GM12892 (cell line): ENCODE measurements at places on chromosomes 3 and 15.
A peak's percentile ranks its signal among the peaks of the same experiment; 100 is the strongest.

GRCh38 chr15:26954403-26954802 is 16.6 kb upstream of the GABRG3 start:
- no peak for DNase-seq

GRCh38 chr3:135125171-135125801 is 330.2 kb downstream of the EPHB1 start:
- DNase-seq: no peak

DNA sequence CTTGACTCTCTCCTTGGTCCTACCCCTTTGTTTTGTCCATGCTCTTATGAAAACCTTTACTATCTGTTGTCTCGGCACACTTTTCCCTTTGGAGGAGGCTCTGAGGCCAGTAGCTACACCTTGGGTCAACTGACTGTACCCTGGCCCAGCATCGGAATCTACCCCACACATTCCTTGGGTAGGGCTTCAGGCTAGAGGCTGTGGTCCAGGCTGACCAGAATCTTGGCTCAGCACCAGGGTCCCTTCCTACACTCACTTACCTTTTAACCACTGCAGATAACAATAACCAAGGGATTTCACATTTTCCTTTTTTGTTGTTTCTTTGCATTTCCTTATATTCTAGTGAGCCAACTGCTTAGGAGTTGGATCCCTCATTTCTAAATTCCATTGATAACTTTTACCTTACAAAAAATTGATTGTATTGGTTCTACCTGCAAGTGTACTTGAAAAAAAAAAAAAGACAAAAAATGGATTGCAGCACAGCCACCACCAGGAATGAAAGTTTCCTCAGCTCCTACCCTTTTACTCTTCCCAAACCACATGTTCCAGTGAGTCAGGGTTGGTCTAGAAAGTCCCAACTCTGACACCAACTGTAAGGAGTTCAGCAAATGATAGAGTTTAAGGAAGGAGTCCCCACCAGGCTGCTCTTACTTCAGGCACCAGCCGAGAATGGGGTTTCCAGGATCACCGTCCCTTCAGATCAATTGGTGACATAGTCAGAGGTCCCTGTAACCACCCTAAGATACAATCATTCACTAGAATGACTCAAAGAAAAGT is 95.6 kb downstream of the FBLN2 start:
- no peak for DNase-seq

DNA sequence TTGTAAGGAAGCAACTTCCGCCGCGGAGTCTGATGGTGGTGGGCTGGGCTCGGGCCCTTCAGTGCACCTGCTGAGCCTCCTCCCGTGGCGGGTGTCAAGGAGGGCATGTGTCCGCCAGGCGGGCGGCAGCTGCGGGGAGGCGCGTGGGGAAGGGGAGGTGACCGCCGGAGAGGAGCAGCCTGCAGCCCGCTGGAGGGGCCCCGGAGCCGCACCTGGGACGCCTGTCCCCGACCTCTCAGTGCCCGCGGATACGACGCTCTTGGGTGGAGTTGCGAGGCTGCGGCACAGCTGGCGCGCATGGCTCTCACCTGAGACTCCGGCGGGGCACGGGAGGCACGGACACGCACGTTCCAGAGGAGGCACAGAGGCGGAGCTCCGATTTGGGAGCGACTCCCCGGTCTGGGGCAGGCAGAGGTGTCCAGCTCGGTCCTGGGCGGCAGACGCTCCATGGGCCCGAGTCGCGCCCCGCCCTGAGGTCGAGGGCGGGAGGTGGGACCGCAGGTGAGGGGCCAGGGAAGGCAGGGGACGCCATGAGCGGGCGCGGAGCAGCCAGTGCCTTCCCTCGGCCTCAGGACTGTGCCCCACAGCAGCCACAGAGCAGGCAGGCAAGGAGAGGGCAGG is 50.2 kb upstream of the PRR20G start:
- DNase-seq: no peak

DNA sequence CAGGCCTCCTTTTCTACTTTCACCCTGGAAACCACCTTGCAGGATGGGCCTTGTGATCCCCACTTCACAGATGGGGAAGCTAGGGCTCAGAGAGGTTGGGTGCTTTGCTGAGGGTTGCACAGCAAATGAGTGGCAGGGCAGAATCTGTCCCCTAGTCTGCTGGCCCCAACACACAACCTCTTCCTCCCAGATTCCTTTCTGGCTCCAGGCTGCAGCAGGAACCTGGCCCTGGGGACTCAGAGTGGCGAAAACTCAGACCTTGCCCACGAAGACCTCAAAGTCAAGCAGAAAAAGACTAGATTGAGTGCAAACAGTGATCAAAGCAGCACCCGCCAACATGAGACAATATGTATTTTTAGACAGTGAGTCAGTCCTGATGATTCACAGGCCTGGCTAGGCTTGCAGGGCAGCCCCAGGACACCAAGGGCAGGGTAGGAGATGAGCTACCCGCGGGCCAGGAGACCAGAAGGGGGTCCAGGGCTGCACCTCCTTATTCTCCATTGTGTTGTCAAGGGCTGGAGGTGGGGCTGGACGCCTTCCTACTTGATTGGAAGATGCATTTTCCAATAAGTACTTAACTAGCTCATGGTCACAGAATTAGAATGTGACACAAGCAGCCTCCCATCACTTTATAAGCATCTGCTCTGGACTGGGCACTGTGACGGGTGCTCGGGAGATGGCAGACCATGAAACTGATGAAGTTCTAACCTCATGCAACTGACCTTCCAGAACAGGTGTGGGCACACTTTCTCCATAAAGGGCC is 23.9 kb downstream of the GOLGA6L2 start:
- DNase-seq: no peak

- DNase-seq: no peak
These were observed 454.6 kb downstream of the FOXP1 start for GRCh38 chr3:71128961-71129360.

GRCh38 chr3:69844706-69845105 is 105.4 kb downstream of the MITF start:
- DNase-seq: no peak

DNA sequence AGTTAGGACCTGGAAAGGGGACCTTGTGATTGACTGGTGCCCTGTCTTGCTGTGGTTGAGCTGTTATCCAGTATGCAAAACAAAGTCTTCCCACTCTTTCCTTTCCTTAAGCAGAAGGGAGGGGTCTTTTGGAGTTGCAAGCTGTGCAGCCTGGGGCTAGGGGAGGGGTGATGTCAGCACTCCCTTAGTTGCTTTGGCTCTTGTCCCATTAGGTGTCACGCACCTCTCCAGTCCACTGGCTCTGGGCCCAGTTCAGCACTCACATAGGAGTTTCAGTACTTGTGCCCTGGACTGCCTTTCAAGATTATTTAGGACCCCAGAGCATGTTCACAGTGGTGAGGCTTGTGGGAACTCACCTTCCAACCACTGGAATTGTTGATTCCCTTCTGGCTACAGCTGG is 238.5 kb downstream of the DOCK3 start:
- no peak for DNase-seq

DNA sequence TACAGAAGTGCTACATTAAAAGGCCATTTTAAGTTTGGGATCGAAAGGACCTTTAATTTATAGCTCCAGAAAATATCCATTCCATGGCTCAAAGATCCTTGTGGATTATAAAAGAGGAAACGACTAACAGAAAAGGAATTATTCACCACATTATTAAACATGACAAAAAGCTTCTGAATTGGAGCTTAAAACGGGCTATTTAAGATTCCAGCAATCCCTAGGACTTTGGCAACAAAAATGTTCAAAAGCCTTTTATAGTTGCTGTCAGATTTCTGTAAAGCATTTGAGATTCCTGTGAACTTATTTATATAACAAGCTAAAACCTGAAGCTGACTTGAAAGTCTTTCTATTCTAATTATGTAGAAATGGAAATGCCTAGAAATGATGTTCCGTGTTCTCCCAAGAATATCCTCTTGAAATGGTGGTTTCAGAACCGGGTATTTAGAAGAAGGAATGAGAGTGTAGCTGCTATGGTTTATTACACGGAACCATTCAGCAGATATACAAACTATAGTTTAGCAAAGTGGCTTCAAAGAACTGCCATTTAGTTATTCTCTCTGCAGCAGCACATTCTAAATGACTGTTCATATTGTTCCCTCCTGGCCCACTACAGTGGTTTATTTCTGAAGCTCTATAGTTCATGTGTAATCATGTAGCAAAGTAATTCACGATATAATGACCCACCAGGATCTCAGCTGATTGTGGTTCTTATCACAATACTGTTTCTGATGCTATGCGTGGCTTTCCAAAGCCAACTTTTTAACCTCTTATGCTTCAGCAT is 961.7 kb downstream of the FHIT start:
- no peak for DNase-seq

GRCh38 chr3:129658110-129658843 is 51.8 kb upstream of the PLXND1 start:
- DNase-seq: no peak

GRCh38 chr15:57037548-57037947 is 119.1 kb downstream of the TCF12 start:
- no peak for DNase-seq

GRCh38 chr15:79644091-79644490 is 212.0 kb downstream of the MINAR1 start:
- DNase-seq: no peak

- no peak for DNase-seq
These were observed 105.8 kb upstream of the RASGRP1 start for GRCh38 chr15:38670128-38671005.

DNA sequence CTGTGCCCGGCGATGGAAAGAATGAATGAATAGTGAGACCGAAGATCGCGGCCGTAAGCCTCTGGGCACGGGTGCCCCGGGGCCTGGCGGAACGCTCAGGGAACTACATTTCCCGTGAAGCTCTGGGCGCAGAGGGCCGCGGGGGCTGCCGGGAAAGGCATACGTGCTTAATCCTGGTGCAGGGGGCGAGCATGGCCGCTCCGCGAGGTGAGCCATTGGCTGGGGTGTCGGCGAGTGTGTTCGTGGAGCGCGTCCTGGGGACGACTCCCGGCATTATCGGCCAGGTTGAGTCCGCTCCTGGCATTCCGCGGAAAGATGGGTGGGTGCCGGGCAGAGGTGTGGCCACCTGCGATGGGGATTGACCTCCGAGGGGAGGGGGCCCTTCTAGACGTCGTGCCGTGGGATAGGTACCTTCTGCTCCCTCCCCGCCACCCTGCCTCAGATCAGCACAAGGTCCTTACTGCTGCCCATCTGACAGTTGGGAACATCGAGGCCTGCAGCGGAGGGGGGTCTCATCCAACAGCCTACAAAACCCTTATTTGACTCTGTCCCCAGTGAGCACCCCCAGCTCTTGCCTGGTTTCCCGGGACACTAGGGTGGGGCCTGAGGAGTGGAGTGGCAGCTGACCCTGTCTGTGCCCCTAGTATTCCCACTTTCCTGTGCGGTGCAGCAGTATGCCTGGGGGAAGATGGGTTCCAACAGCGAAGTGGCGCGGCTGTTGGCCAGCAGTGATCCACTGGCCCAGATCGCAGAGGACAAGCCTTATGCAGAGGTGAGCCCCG is at the start of gene MPI:
MPI (plus strand) TSS at position 160 of the 782 bp plus-strand sequence; CDS start at position 192, 32 bp downstream.
- DNase-seq: peak; percentile 98

DNA sequence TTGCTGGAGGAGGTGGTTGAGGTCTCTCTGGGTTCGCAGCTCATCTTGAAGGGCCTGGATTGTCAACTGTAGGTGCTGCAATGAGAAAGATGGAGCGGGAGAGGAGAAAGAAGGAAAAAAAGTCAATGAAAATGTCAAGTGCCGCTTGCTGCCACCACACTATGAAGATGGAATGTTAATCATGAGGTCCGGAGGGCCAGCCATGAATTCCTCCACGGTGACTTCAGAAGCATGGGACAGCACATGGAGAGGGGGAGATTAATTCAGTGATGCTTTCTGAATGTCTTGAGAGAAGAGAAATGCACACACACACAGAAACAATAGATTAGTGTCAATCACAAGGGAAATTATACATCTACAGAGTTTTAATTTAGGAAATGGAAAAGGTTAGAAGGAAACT is 171.9 kb downstream of the ERC2 start:
- DNase-seq: no peak

- DNase-seq: no peak
These were observed 66.5 kb downstream of the NME9 start for GRCh38 chr3:138263104-138263503.

GRCh38 chr3:60770532-60770931 is 480.7 kb downstream of the FHIT start:
- DNase-seq: no peak

- DNase-seq: no peak
These were observed 18.2 kb downstream of the MINDY4B start for GRCh38 chr3:150887031-150887430.
